ENCODE measurements at places on chromosomes 2 and 18.

DNA sequence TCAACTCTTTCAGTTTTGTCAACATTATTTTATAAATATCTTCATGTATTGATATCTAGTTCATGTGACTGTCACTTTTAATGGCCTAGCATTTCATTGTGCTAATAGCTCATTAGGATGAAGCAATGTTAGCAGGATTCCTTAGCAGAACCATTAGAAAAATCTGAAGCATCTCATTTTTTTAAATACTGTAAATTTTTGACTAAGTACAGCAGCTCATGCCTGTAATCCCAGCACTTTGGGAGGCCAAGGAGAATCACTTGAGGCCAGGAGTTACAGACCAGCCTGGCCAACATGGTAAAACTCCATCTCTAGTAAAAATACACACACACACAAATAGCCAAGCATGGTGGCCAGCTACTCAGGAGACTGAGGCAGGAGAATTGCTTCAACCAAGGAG, 15.6 kb upstream of the ANTXR1 start:
- no peak for DNase-seq

GRCh38 chr18:35271656-35272055, 18.4 kb downstream of the ZSCAN30 start:
- no peak for DNase-seq

- DNase-seq: no peak
Observed at GRCh38 chr2:172677363-172677762, 58.3 kb upstream of the RAPGEF4 start.

DNA sequence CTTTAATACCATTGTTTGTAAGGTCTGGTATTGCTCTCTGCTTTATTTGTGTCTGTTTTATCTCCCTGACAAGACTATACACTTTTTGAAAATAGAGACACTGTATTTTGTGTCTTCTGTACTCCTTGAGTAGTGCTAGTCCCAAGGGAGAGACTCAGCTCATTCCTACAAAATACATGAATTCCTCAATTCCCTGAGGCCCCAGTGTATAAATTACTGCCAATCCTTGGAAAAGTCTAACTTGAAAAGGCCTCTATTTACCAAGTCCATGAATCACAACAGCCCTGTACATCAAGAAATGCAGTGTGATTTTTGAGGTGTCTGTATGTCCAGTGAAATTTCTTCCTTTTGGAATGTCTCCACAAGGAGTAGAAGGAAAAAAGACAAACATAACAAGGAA, 34.9 kb upstream of the NEDD4L start:
- no peak for DNase-seq

DNA sequence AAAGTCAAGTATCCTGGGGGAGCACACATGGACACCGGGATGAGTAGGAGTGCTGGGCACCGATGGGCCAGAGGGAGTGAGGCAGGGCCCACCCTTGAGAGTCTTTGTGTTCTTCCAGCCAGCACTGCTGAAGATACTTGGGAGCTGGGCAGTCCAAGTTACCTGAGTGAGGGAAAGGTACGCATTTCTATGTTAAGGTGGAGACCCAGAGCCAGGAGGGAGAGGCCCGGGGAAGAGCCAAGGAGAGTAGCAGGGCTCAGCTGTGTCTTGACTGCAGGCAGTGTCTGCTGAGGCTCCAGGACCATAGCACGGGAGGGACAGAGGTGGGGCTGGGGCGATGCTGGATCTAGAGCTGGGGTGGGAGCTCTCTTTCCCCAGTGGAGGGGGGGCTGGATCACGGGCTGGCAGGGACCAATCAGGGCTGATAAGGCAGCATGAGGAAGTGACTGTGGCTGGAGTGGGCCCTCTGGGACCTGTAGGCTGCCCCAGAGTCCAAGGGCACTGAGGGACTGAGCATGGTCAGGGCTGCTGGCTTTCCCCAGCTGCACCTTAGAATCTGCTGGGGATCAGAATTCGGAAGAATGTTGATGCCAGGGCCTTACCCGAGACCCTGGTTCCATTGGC, 289.2 kb downstream of the PHLPP1 start:
- DNase-seq: no peak

GRCh38 chr18:57048859-57049258, 98.0 kb upstream of the BOD1L2 start:
- no peak for DNase-seq

- no peak for DNase-seq
Observed at GRCh38 chr2:196315388-196316049, 144.1 kb upstream of the STK17B start.

GRCh38 chr2:127675331-127676261, at the start of gene LIMS2:
Gene LIMS2, minus strand, starts transcription at chr2:127675530. Its CDS starts 506 bp downstream, at chr2:127675024.
- DNase-seq: no peak

DNA sequence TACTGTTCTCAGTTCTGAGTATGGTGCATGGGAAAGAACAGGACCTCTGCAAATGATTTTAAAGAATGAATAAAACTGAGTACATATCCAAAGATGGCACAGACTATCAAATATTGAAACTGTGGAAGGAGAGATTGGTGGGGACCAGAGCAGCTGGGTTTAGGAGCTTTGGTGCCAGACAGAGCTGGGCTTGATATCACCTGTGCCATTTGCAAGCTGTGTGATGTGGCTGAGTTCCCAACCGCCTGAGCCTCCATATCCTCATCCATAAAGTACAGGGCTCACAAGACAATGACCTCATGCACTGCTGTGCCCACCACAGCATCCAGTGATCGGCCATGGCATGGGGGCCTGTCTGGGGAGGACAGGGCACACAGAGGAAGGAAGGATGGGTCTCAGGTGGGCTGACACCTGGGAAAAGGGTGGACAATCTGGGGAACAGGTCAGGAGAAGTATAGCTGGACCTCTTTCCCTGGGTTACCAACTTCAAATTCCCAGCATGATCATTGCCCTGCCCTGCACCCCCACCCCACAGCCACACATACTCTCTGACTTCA, 83.9 kb upstream of the RAB6C start:
- DNase-seq: no peak

DNA sequence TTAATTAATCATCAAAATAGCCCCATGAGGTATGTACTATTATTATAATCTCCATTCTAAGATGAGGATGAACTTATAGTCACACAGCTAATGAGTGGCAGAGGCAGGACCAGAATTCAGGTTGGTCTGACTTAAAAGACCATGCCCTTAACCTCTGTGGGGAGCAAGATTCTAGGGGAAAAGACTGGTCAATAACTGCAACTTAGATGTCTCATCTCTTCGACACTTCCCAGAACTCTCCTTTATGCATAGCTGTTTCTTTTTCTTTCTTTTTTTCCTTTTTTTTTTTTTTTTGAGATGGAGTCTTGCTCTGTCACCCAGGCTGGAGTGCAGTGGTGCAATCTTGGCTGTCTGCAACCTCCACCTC, 66.3 kb upstream of the RTN4 start:
- DNase-seq: no peak

DNA sequence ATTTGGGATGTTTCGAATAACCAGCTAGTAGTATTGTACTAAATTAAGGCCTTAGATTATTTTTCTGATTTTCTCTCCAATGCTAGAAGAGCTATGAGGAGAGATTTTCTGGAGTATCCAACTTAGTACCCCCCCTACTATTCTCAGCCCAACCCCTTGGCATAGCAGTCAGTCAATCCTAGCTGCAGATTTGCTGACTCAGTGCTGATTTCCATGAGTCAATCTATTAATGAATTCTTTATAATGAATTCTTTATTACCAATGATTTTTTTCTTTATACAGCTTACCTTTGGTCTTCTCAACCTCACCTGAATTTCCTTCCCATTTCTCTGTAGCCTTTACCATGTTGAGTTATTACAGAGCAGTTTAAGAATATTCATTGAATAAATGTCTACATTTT, 192.8 kb upstream of the ETAA1 start:
- DNase-seq: no peak

- no peak for DNase-seq
Observed at GRCh38 chr2:128197059-128197458, 106.1 kb downstream of the UGGT1 start.

DNA sequence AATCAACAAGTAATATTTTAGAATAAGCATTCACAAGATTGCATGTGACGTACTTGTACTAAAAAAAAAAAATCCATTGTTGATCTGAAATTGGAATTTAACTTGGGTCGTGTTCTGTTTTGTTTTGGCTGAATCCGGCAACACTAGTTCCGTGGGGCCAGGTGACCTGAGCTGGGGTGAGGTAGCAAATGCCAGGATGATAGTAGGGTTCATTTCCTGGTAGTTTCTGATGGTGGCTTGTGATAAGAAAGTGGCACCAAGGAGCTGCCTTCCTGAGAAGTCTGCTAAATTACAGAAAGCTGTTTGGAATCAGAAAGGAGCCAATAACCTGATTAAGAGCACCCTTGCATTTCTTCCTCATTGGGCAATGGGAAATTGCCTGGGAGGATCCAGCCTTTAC, 126.4 kb upstream of the DLX2 start:
- no peak for DNase-seq

- no peak for DNase-seq
Observed at GRCh38 chr2:67050622-67051021, 346.5 kb upstream of the ETAA1 start.

GRCh38 chr2:162114271-162114670, 37.8 kb downstream of the GCG start:
- no peak for DNase-seq

GRCh38 chr2:14633061-14633460, 544 bp downstream of the LRATD1 start:
- DNase-seq: no peak

DNA sequence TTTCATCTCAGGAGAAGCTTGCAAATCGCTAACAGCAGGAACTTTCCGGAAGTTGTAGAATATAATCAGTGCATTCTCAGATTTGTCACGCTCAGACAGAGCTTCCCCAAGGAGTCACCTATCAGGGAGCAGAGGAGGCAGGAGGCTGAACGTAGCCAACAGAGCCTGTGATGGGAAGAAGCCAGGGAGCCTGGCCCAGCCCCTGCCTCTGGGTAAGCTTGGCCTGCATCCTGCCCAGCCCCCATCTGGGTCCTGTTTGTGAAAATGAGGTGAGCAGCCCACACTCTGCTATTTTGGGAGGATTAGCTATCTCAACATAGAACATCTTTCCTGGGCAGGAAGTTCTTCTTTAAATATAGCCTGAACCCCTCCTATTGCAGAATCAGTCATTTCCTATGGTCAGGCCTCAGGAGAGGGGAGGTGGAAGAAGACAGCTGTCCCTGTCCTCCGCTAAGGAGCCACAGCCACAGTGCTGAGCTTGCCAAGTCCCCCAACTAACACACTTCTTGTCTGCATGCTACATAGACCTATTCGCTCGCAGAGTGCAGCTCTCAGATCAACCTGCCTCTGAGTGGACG, 19.2 kb upstream of the PKDCC start:
- no peak for DNase-seq

GRCh38 chr2:138499684-138500083, 1.9 kb upstream of the SPOPL start:
- no peak for DNase-seq

- DNase-seq: no peak
Observed at GRCh38 chr18:47510831-47511230, 259.4 kb upstream of the SKOR2 start.

- DNase-seq: no peak
Observed at GRCh38 chr2:83104202-83104601, 1354.9 kb downstream of the SUCLG1 start.

DNA sequence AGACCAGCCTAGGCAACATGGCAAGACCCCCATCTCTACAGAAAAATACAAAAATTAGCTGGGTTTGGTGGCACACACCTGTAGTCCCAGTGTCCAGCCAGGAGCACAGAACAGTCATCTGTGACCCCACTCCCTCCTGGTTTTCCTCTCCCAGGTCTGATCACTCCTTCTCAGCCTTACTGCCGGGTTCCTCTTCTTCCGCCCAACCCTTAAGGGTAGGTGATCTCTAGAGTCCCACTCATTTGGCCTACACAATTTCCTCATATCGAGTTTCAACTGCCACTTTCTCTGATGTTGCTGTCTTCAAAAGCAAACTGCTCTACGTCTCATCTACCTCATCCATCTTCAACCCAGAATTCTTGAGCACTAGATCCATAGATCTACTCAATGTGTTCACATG, 13.4 kb upstream of the MAT2A start:
- no peak for DNase-seq

- no peak for DNase-seq
Observed at GRCh38 chr2:127662937-127663565, 12.3 kb downstream of the LIMS2 start.

DNA sequence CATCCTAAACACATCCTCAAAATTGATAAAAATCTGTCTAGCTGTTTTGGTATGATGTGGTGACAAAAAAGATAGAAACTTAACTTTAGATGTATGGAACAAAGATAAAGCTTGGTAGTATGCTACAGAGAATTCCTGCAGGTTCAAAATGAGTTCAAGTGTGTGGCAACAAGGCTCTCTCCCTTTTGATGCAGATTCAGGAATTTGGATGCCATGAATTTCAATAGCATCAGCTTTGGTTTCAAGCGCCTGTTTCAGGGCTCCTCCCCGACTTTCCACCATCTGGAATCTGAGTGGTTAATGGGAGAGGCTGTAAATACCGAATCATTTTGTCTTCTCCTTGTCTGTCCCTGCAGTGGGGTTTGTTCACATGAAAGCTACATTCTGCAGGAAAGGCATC, 180.6 kb downstream of the MTX2 start:
- no peak for DNase-seq

DNA sequence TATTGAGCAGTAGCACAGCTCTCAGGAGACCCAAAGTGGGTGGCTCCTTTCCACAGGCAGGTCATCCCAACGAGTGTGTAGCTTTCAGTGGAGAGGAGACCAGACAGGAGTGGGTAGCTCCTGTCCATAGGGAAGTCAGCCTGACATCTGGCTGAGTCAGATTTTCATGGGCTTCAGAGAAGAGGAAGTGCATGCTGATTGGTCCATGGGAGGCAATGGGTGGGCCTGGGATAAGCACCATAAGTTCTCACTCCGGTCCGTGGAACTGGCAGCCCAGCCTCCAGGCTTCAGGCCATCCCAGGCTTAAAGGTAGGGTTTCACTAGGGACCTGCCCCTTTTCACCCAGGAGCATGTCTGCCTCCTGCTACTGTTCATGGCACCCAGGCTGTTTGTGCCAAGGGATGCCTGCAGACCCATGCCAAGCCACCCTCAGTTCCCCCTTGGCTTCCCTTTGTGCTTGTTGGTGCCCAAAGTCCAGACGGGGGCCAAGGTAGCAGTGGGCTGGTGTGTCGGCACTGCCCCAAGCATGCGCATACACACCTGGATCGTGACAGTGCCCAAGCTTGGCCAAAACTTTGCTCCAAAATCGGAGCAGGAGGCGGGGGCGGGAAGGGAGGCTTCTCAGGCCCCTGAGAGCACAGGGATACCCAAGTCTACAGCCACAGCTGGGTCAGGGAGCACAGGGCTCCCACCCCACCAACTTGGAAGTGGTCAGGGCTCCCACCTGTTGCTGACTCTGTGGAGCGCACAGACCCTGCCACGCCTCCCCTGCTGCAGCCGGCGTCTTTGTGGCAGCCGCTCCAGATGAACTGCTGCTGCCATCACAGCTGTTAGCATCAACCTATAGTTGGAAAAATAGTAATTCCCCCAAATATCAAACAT, 26.4 kb downstream of the MARCHF7 start:
- no peak for DNase-seq

DNA sequence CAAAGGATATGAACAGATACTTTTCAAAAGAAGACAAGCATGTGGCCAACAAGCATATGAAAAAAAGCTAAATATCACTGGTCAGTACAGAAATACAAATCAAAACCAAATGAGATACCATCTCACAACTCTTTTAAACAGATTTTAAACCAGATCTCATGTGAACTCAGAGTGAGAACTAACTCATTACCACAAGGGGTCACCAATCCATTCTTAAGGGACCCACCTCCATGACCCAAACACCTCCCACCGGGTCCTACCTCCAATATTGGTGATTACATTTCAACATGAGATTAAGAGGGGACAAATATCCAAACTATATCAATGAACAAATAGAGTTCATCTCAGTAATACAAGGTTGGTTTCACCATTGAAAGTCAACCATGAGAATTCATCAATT, 319.8 kb upstream of the GULP1 start:
- DNase-seq: no peak

- DNase-seq: no peak
Observed at GRCh38 chr2:15720561-15721307, 129.1 kb downstream of the DDX1 start.

Measured in activated T-helper 1 cell treated with anti-CD3 and anti-CD28 coated beads, Interleukin-2, amount 50 U/mL, for 16 hours (primary cell).